ENCODE measurements at places on chromosomes 5 and 9.

DNA sequence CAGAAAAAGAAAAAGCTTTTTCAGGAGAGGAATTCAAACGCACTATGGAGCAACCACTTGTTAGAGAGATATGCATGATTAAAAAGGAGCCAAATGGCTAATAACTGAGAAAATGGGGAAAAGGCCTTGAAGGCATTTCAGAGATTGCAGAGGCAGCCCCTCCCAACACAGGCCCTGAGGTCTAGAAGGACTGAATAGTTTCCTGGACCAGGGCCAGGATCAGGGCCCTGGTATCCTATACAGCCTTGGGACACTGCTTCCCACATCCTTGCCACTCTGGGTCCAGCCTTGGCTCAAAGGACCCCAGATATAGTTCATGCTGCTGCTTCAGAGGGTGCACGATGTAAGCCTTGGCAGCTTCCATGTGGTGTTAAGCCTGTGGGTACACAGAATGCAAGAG is 20.7 kb upstream of the FEM1C start:
- no peak for DNase-seq

DNA sequence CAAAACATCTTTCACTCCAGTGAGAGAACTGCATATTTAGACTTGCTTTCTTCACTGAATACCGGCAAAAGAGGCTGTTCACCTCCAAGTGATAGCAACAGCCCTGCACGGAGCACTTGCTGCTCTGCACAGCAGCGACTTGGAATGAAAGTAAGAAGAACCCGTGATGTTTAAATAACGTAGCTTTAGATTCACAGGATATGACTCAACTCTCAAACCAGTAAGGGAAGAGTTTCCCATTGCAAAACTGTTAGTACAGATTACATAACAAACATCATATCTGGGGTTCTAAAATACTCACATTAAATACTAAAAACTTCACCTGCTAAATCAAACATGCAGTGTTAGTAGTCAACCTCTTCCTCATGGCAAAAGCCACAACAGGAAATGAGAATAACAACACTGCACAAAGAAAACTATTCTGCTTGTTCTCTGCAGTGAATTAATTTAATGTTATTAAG is 203.4 kb downstream of the MCTP1 start:
- DNase-seq = no peak

GRCh38 chr9:130608554-130609134 is 29.3 kb downstream of the FUBP3 start:
- no peak for DNase-seq

- DNase-seq = no peak
These were observed 608.7 kb upstream of the FAM174A start for GRCh38 chr5:99926463-99926862.

DNA sequence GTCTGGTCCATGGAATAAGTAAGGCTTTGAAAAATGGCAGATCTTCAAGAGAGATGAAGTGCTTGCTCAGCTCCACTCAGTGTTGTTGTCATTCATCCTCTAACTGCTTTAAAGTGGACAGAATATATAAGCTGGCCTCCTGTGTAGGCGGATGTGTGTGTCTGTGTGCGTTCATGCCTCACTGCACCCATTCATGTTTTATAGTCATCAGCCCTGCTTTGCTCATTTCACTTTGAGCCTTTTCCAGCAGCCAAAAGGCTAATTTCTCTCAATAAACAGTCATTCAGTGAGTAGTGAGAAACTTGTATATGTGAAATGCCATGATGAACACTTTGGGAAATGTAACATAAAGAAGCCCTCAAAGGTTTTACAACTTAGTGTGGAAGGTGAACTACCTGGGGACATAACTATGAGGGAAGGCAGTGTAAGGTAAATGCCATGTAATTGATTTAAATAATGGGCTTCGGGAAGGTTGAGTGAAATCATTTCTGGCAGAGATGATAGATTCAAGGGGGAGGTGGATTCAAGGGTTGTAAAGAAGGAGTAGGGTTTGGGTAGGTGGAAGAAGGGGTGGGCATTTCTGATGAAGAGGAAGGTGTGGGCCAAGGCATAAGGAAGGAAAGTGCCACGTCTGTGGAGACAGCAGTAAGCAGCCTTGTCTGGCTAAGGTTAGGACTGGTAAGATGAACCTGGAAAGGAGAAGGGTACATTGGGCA is 15.7 kb downstream of the TTC23L start:
- no peak for DNase-seq

GRCh38 chr9:37034938-37035647 is 1.0 kb upstream of the PAX5 start:
- no peak for DNase-seq

DNA sequence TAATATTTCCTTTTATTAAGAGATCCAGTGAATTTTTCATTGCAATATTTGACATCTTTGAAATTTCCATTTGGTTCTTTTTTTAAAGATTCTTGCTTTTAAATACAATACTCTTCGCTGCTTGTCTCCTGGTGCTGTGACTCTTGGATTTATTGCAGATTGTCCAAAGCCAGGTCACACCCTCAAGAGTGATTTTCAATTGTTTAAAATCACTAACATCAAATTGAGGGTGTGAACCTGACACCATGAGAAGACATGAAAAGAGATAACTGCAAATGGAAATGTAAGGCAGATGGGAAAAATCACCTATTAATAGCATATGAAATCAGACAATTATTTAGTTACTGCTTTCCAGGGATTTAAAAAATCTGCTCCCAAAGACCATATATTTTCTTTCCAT is 42.6 kb downstream of the ANXA1 start:
- DNase-seq = no peak

DNA sequence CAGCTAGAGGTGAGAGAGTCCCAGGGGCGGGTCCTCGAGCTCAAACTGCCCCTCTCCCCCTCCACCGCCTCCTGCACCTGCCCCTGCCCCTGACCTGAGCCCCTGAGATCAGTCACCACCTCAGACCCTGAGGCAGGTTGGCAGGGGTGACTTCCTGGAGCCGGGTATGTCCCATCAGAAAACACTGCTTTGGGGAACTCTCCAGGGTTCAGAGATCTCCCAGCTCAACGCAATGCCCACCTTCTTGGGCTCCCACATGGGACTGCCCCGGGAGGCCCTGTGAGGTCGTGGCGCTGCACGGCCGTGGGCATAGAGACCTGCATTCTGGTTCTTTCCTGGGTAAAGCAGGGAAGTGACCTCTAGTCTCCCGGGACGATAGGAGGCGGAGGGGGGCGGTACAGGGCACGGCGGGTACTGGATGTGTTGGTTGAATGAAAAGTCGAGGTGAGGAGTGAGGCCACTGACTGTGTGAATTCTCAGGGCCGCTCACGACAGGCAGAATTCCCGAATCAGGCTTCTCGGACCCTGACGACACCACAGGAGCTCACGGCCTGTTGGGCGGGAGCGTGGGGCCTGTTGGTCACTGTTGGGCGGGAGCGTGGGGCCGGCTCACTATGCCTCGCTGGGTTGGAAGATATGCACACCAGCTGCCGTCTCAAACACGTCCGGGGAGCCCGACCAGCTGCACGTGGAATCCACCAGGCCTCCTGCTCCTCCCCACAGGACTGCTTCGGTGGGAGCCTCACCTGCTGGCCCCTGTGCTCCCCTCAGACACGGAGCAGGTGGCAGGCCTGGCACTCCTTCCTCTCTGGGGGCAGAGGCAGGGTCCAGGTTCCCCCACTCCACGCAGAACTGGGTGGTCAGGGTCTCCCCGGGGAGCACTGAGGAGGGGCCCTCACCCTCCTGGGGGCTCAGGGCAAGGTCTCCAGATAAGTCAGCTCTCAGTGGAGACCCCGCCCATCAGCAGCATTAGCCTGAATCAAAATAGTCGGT is 178.0 kb upstream of the PPP1R26 start:
- DNase-seq = no peak

GRCh38 chr5:133482028-133482427 is 130.3 kb downstream of the FSTL4 start:
- no peak for DNase-seq

DNA sequence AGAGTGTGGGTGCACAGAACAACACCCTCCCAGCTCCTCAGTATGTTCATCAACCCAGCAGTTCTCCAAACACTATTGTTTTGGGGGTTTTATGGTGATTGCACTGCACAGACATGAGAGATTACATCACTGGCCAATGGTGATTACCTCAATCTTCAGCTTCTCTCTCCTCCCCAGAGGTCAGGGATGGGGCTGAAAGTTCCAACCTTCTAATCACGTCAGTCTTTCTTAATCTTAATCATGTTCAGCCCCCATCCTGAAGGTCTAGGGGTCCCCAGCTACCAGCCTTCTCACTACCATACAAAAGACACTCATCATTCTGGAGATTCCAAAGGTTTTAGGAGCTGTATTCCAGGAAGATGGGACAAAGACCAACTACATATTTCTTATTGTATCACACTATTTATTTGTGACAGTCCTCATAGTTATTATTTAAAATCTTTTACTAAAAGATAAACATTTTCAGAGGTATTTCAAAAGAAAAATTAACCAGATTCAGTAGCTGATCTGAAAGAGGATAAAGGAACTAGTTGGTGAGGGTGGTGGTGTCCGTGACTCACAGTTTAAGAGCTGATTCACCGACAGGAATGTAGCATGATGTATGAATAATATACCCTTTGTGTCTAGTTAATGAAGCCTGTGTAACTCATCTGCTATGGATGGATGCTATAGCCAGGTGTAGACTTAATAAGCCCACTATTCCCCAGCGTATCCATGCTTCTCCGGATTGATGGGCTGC is 35.6 kb downstream of the RASEF start:
- DNase-seq = no peak

GRCh38 chr5:97418462-97418861 is 235.4 kb upstream of the RIOK2 start:
- DNase-seq = no peak
